Ascending aorta (tissue), 2 donors: ENCODE measurements at places on chromosomes 2 and 18.

DNA sequence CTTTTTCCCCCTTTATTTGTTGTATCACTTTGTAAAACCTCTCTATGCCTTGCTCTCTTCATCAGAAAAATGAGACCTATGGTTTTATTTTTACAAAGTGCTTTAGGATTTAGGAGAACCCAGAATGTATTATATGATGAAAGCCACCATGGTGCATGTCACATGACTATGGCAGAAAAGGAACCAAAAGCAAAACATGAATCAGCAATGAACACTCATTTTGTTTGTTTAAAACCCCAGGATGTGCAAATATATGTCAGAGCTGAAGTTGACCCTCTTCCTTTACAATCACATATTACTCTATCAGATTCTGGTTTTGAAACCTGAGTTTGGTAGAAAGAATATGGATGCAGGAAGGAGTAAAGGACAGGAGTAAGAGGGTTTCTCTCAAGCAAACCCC, 70.0 kb downstream of the FIGN start:
- H3K4me3 ChIP-seq = no peak overlapping the region
- H3K27me3 ChIP-seq = no peaks in the 10 kb centered on the region
- H3K27ac ChIP-seq = no peak overlapping the region

DNA sequence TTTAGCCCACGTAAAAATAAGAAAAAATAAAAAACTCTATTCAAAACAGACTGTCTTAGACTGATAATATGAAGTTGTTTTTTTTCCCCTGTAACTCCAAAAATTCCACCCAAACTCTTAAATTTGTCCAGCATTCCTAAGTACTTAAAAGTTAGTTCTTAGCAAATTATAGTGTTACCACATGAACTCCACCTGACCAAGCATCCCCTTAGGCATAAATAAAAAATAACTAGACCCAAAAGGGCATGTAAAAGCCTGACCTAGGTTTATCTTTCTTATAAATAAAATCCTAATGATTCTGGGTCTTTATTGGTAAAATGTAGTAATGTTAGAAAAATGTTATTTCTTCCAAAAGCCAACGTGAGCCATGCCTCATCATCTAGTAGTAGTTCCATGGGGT, 54.3 kb downstream of the TTC21B start:
- H3K4me3 ChIP-seq = no peak overlapping the region
- no peak for DNase-seq
- peaks cover 58% of the 10 kb centered on the region for H3K36me3 ChIP-seq
- H3K27me3 ChIP-seq = no peaks in the 10 kb centered on the region

DNA sequence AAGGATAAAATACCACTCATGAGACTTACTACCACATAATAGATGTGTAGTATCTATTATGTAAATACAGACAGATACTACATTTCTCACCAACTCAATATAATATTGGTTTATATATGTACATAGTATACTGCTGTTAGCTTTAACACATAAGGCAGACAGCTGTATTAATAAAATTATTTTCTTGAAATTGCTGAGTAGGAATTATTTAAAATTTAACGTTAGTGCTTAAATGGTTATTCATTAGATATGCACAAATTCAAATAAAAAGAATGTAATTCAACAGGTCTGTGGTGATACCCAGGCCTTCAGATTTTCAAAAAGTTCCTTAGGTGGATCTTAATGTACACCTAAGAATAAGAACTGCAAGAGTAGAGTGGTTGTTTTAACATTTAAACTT, 59.0 kb downstream of the PRPF40A start:
- no peak overlapping the region for H3K4me3 ChIP-seq
- no peaks in the 10 kb centered on the region for H3K27me3 ChIP-seq
- H3K27ac ChIP-seq = no peak overlapping the region
- H3K4me1 ChIP-seq = no peaks in the 10 kb centered on the region
- H3K36me3 ChIP-seq = peaks cover 74% of the 10 kb centered on the region
- DNase-seq = no peak

GRCh38 chr2:201984333-201984732, 49.3 kb upstream of the FZD7 start:
- H3K4me1 ChIP-seq = no peaks in the 10 kb centered on the region
- H3K4me3 ChIP-seq = no peak overlapping the region
- no peaks in the 10 kb centered on the region for H3K27me3 ChIP-seq
- H3K36me3 ChIP-seq = no peaks in the 10 kb centered on the region

DNA sequence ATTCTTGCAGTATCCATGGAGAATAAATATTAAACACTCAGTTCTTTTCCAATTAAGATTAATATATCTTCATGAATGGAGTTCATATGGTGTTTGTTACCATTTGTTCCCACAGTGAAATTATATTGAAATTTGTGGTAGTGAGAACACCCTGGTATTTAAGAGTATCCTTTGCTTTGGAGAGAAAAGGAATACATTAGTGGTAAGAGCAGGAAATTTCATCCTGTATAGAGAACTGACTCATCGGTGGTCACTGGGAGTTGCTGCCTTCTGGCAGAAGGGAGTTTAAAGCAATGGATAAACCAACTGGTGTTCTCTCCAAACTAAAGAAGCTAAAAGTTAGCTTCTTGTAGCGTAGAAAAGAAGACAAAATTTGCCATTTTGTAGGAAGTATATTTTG, 107.3 kb downstream of the MYO1B start:
- no peak overlapping the region for H3K27ac ChIP-seq
- H3K27me3 ChIP-seq = no peaks in the 10 kb centered on the region
- no peaks in the 10 kb centered on the region for H3K4me1 ChIP-seq
- H3K36me3 ChIP-seq = no peaks in the 10 kb centered on the region
- no peak for DNase-seq
- no peak overlapping the region for H3K4me3 ChIP-seq
